Effector memory CD8-positive, alpha-beta T cell (primary cell): ENCODE measurements at places on chromosomes 13 and 19.

GRCh38 chr13:98473135-98473787 lies 103.6 kb downstream of the STK24 start:
- no peak for DNase-seq

- no peak for DNase-seq
These were observed 11.2 kb upstream of the GNA15 start for GRCh38 chr19:3124630-3125029.

GRCh38 chr13:38875186-38875875 lies 115.3 kb downstream of the STOML3 start:
- DNase-seq = no peak

- no peak for DNase-seq
These were observed 107.8 kb downstream of the KCNRG start for GRCh38 chr13:50123002-50123401.

DNA sequence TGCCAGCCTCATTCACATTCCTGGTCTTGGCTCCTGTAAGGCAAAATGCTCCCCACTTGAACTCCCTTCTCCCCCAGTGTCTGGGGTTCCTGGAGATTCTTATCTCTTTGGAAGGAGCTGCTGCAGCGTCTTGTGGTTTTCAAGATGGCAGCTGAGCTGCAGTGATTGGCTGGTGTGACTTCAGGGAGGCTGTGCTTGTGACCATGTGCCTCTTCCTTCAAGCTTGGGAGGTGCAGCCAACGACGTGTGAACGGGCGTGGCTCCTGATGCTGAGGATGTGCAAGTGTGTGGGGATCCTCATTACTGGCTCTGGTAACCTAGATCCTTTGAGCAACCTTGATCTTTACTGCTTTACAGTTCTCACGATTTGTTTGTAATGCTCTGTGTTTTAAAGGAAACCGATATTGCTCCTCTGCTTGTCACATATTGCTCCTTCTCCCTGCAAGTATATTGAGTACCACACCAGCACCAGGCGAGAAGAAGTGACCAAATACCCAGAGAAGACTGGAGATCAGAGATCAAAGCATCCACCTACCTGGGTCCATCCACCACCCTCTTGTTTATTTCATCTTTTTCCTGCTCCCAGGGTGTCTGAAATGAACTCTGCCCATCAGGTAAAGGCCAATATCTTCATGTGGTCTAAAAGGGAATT lies 208.5 kb downstream of the FGF9 start:
- DNase-seq = no peak

GRCh38 chr19:5106191-5106726 lies 137.3 kb downstream of the KDM4B start:
- DNase-seq = no peak

GRCh38 chr13:43397111-43397510 lies 373.7 kb downstream of the DNAJC15 start:
- DNase-seq = no peak

DNA sequence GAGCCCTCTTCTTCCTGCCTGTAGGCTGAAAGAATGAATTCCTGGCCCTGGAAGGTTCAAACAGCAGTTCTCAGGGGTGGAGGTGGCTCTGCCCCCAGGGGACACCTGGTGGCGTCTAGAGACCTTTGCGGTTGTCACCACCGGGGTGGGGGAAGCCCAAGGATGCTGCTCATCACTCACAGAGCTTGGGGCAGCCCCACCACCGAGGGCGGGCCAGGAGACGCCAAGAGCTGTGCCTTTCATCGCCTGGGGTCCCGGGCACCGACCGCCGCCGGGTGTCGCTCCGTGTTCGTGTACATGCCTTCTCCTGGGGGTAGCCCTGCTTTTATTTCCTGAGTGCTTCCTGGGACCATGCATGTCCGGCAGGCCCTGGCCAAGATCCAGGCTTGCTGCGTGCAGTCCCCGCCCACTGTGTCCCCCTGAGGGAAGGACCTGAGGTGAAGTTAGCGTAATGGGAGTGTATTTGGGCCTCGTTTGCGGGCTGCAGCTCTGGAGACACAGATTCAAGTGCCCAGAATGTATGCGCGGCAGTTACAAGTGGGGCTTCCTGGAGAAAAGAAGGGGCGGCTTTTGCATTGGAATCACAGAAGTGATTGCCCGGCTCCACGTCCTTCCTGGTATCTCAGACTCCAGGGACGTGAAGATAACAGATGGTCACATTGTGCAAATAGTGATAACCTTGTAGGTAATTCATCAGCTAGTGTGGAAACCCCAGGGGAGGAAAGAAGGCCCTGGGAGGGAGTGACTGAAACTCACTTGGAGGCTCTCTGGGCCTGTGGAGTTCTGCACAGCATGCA lies 7.8 kb downstream of the DOT1L start:
- peak; percentile 76 for DNase-seq

DNA sequence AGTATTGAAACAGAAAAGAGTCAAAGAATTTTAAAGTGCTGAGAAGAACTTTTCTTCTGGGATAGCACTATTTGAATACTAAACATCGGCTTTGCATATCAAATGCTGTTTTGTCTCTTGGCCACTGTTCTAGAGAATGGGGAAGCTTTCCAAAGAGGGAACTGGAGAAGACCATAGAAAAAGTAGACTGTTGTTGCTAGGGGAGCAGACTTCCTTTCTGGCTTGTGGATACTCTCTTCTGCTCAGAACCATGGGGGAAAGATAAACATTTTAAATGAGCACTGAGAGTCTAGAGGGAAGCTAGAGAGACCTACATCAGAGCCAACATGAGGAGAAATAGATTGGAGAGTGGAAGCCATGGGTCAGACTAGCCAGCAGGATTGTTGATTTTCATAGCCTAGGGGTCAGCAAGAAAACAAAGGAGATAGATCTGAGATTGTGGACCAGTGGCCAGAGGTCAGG lies 315.7 kb downstream of the KCTD12 start:
- no peak for DNase-seq

DNA sequence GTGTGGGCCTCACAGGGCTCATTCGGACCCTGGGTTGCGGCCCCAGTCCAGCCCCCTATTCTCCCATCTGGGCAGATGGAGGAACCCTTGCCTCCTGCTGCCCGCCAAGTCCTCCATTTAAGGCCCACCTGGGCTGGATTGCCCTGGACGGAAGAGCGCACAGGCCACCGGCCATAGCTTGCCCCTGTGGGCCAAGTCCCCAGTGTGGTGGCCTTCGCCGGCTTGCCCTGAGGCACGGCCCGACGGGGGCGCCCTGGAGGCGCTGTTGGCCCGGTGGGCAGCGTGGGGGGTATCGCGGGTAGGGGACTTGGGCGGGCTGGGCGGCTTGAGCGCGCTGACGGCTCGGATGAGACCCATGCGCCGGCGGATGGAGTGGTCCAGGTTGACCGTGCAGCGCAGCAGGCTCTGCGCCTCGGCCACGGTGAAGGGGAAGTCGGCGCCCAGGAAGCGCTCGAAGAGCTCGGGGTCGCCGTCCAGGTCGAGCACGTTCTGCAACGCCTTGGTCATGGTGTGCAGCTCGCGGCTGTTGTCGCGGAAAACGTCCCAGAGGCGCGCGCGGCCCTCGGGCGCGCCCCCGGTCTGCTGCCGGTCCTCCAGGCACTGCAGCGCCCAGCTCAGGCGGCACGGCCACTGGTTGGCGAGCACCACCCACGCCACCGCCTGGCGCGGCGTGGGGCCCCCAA lies 8.8 kb downstream of the NKPD1 start:
- no peak for DNase-seq

DNA sequence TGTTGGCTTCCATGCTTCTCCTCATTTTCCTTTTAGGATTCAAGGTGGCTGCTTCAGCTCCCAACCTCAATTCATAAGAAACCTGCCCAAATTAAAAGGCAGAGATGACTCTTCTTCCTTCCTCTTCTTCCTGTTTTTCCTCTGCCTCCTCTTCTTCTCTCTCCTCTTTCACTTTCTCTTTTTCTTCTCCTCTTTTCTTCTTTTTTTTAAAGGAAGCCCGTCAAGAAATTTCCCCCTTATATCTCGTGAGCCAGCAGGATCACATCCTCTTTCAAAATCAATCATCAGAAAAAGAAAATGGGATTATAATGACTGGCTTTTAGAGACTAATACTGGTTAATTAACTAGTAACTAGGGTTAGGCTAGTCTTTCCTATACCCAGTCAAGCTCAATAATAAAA lies 220.3 kb downstream of the NBEA start:
- no peak for DNase-seq

- DNase-seq = no peak
These were observed 768.6 kb downstream of the UQCRFS1 start for GRCh38 chr19:28444362-28444761.

- no peak for DNase-seq
These were observed 45.8 kb downstream of the TGDS start for GRCh38 chr13:94550062-94550738.

GRCh38 chr13:113928685-113929627 lies 44.9 kb downstream of the C13orf46 start:
- DNase-seq = no peak

GRCh38 chr19:39389631-39390414 lies 1.1 kb downstream of the PAF1 start:
- DNase-seq = no peak

DNA sequence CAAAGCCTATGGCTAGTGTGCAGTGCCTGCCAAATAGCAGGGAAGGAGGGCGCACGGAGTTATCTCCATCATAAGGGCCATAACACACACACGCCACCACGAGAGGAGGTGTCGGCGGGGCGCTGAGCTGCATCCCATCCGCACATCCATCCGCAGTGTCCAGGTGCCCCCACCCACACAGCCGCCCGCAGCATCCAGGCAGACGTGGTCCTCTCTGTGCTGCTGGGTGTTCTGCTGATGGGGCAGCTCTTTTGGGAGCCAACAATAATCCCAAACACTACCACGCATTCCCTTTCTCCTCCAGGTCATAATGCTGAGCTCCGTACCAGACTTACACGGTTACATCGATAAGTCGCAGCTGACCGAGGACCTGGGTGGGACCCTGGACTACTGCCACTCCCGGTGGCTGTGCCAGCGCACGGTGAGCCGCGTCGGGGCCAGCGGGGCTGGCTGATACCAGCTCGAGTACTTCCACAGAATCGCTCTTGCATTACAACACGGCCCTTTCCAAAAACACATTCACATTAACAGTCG lies 41.5 kb upstream of the F7 start:
- DNase-seq = no peak

DNA sequence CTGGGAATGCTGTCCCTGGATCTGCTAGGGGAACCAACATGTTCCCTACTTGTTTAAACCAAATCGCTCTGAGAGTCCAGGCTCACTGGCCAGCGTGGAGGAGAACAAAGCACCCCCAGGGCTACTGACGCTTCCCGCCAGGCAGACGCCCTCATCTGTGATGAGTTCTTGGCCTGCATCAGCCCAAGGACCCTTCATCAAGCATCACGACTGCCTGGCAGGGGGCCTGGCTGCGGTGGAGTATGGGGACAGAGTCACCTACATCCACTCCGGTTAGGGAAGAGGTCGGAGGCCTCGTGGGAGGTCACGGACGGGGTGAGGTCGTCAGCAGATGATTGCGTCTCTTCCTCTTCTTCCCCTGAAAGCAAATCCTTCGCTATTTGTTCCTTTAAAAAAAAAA lies 17.7 kb downstream of the MIER2 start:
- no peak for DNase-seq

- DNase-seq = no peak
These were observed 12.8 kb downstream of the ANKRD27 start for GRCh38 chr19:32662186-32662585.

- no peak for DNase-seq
These were observed 145.6 kb upstream of the GJB6 start for GRCh38 chr13:20377720-20378119.

GRCh38 chr13:80441968-80442367 lies 101.0 kb upstream of the SPRY2 start:
- no peak for DNase-seq

DNA sequence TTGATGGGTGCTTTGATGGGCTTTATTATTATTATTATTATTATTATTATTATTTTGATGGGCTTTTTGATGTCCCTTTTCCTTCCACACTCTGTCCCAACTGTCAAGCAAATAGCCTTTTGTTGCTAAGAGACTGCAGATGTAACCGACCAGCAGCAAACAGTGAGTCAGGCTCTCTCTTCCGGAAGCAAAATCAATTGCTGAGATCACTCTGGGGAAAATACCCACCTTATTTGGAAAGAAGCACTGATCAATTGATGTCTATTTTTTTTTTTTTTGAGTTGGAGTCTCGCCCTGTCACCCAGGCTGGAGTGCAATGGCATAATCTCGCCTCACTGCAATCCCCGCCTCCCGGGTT lies 2.9 kb downstream of the LDLR start:
- peak; percentile 33 for DNase-seq
